ENCODE measurements at places on chromosomes 16 and 17. TPM values are rescaled to one million over a fixed set of nuclear protein-coding genes. Genes with fewer than 3 reads are reported as not detected.

Gene HBA2
- polyA plus RNA-seq = 922 TPM

Gene TIMM22
- 14.9 TPM for polyA plus RNA-seq

Gene SOX15
- 1.7 TPM for polyA plus RNA-seq

DNA sequence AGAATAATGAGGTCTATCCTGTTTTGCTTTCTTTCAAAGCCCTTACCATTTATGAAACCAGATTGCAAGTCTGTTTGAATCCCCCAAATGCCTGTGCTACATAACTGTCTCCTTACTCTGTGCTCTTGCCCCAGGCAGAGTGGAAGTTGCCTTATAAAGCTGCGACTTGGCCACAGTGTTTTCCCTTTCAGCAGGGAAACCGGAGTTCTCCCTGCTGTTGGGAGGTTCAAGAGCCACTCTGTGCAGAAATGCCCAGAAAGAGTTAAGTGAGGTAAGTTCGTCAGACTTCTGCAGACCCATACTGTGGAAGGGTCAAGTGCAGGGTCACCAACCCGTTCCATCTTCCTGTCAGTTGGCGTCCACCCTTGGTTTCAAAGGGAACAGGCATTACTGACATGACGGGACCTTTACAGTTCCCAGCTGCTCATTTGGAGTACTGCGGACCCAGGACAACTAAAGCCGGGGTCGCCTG, 508.9 kb downstream of the WWOX start:
- DNase-seq = no peak

DNA sequence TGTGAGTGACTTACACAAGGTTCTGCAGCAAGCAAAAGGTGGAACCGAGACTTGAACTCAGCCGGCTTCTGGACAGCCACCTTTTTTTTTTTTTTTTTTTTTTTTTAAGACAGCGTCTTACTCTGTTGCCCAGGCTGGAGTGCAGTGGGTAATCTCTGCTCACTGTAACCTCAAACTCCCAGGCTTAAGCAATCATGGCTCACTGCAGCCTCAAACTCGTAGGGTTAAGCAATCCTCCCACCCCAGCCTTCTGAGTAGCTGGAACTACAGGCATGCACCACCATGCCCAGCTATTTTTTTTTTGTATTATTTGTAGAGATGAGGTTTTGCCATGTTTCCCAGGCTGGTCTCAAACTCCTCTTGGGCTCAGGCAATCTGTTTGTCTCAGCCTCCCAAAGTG, 55.2 kb upstream of the GOT2 start:
- DNase-seq = no peak

DNA sequence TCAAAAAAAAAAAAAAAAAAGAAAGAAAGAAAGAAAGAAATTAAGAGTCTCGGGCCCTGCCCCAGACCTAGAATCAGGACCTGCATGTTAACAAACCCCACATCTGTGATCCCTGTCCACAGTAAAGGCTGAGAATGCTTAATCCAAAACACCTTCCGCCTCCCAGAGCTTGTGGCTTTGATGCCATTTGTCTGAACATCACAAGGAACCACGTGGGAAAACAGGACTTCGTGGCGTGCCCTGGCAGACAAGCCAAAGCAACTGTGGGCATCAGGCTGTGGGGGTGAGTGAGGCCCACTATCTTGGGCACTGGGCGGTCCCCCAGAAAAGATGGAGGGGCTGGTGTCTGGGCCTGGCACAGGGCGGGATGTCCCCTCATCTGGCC, 173.4 kb upstream of the CIBAR2 start:
- DNase-seq = no peak
